Body of pancreas (tissue), 4 donors: ENCODE measurements at places on chromosomes 16 and 17. TPM values are rescaled to one million over a fixed set of nuclear protein-coding genes. Genes with fewer than 3 reads are reported as not detected.

- no peak for DNase-seq
Measured at GRCh38 chr17:28240688-28241340, 78.2 kb upstream of the TMEM97 start.

DNA sequence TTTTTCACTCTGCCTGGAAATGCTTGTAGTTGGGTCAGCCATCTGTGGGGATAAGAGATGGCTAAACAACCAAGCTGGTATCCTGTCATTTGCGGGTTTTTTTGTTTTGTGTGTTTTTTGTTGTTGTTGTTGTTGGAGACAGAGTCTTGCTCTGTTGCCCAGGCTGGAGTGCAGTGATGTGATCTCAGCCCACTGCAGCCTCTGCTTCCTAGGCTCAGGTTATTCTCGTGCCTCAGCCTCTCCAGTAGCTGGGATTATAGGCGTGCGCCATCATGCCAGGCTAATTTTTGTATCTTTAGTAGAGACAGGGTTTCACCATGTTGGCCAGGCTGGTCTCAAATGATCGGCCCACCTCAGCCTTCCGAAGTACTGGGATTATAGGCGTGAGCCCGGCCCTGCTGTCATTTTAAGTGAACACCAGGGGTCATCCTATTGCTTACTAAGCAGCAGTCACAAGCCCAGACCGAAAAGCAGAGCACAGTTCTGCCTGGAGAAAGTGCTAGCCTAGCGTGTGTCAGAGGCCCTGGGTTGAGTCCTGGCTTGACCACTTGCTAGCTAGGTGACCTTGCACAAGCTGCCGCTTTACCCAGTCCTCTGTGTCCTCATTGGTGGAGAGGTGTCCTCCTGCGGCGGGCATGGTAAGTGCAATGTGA lies 4.6 kb downstream of the SMCR8 start:
- no peak for DNase-seq

- no peak for DNase-seq
Measured at GRCh38 chr17:15119968-15120367, 145.2 kb downstream of the PMP22 start.

DNA sequence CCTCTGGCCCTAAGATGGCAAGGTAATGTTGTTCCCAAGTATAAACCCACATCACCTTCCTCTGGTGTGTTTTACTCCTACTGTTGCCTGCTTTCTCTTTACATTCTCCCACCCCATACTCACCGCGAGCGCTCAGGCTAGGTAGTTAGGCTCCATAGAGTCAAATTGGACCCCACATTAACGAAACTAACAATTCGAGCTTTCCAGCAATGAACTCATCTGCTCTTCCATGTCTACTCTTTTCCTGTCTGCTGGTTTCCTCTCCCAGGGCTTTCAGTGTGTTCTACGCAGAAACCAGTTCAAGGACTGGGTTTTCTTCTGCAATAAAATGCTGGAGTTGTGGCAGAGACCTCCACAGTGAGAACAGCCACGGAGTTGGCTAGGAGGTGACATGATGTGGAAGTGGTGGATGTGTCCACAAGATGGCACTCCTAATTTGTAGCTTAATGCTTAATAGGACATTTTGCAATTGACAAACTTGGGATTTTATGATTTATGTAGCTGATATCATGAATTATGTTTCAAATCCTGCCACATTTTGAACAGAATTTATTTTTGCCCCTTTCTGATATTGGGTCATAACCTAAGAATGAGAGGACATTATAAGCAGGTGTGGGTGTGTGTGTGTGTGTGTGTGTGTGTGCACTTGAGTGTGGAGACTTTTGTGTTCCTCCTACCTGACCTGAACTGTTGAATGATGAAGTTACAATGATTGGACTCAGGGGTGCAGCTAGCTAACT lies 2.2 kb upstream of the UQCRC2 start:
- DNase-seq: no peak

- DNase-seq: no peak
Measured at GRCh38 chr17:68036304-68037147, 991 bp downstream of the KPNA2 start.

DNA sequence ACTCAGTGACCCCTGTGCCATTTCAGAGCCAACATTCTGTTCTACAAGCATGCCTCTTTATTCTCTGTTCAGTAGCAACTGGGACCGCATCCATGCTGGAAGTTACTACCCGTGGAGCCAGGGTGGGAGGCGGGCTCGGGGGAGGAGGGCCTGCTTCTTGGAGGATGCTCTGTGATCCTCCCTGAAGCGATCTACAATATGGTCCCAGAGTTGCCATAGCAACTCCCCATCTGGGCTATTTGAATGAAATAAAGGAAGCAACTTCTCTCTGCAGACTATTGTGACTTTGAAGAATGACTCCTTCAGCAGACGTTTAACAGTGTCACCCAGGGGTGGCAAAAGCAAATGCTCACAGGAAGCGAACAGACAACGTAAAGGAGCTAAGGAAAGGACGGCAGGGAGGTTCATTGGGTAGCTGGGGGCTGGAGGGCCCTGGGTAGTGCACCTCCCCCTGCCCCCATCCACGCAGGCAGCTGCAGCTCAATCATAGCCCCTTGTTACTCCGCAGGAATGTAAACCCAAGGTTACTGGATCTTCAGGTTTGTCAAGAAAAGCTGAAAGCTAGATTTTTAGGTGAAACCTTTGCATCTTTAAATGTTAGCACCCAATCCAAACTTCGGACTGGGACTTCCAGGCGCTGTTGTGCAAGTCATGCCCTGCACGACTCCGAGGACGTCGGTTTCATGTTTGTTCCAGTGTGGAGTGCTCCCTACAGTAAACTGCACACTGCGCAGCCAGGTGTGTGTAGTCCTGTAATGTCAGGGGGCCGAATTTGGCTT lies 51.1 kb upstream of the MEAK7 start:
- no peak for DNase-seq

- no peak for DNase-seq
Measured at GRCh38 chr16:85917012-85917411, 18.1 kb downstream of the IRF8 start.

DNA sequence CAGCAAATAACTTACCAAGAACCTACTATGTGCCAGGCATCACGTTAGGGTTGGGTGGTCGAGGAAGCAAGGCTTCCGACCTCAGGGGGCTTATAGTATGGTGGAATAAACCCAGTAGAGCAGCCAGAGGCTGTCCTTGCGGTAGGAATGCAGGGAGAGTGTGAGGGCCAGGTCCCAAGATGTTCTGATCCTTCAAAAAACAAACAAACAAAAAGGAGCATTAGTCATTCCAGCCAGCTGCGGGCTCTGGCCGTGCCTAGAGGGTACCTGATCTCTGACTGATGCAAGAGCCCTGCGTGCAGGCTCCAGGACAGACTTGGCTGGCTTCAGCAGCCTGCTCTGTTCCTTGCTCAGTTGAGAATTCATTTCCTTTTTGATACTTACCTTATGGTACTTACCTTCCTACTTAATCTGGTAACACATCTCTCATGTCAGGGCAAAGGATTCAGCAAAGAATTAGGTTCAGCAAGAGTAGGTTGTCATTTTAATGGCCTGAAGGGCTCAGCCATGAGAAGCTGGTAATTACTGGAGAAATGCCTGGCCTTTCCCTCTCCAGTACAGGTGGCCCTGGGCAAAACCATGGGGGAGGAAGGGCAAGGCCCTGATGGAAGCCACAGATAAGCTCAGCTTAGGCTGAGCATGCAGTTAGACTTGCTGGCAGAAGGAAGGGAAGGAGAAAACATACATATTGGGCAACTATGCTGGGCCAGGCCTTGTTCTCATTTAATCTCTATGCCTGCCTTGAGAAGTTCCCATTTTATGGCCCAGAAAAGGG lies 18.4 kb downstream of the CYB5D2 start:
- no peak for DNase-seq

- no peak for DNase-seq
Measured at GRCh38 chr17:16108386-16108785, 106.9 kb downstream of the NCOR1 start.

DNA sequence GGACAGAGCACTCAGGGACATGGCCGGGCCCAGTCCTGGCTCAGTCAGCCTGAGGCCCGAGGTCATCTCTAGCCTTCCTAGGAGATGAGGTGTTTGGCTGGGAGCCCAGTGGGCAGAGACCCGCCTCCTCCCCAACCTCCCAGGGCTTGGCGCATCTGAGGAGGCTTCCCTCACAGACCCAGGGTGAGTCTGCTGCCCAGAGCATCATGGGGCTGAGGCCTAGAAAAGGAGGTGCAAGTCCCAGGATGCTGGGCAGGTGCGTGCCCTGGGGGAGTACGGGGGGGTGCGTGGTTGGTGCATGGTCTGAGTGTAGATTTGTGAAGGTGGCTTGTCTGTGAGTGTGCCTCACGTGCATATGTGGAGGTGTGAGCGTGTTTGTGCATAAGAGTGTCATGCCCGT lies 4.7 kb downstream of the PDE6G start:
- peak; percentile 68 for DNase-seq

DNA sequence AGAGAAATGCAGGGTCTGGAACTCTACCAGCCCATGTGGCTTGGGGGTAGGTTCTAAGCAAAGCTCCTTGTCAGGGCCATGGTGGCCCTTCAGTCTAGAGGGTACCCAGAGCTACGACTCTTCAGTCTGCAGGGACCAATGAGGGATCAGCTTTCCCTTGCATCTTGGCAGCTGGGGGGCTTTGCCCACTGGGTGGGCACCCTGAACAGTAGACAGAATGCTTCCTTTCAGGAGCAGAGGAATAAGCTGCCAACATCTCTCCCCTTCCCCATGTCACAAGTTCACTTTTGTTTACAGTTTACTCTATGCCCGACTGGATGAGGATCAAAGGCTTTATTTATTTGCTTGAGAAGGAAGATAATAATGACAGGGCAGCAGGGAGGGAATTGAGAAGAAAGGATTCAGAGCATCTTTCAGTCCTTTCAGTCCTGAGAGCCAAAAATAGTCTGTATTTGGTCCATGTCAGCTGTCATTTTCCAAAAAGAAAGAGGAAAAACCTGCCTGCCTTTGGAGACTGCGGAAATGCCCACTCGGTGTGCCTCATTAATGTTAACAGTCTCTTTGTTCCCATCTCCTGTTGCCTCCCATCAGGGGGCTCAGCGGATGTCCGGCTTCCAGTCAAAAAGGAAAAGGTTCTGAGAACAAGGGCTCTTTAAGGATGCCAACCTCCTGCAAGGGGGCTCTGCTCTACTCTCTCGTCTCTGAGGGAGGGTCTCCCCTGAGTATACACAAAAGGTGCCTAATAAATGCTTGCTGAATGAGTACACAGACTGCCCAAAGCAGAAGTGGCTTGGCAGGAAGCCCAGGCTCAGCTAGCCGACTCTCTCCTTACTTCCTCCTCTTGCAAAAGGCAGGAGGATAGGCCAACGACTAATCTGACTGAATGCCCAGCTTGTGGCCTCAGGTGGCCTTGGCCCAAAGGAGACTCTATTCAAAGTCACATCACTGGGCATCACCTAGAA lies 17.1 kb downstream of the TRAF4 start:
- DNase-seq: peak; percentile 62

GRCh38 chr16:80654094-80654862 lies 113.5 kb downstream of the DYNLRB2 start:
- DNase-seq: no peak

DNA sequence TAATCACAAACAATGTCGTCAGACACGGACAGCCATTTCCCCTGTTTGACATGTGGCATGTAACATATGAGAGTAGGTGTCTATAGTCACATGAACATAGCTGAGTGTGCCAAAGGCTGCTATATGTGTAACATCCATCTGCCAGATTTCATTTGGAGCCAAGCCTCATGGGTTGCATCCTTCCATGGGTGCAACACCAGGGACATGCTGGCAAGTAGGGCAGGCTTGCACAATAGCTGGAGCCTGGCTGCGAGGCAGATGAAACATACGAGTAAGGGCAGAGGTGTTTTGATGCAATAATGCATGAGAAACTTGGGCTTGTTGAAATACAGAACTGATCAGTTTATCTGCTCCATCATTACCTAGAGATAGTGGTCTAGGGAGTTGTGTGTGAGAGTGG lies 9.0 kb upstream of the ZNF689 start:
- no peak for DNase-seq

GRCh38 chr17:6668727-6669425 lies 17.3 kb downstream of the C17orf100 start:
- no peak for DNase-seq

NAGS gene
- total RNA-seq: not detected

GPT2 gene
- 52.1 TPM for total RNA-seq

KCNAB3 gene
- 1.6 TPM for total RNA-seq

HEATR9 gene
- not detected for total RNA-seq

AKAP1 gene
- 24.4 TPM for total RNA-seq

KCNJ12 gene
- total RNA-seq: 0.52 TPM
